ENCODE measurements at places on chromosomes 5 and 9. TPM values are rescaled to one million over a fixed set of nuclear protein-coding genes. Genes with fewer than 3 reads are reported as not detected.
A peak's percentile ranks its signal among the peaks of the same experiment; 100 is the strongest.

DNA sequence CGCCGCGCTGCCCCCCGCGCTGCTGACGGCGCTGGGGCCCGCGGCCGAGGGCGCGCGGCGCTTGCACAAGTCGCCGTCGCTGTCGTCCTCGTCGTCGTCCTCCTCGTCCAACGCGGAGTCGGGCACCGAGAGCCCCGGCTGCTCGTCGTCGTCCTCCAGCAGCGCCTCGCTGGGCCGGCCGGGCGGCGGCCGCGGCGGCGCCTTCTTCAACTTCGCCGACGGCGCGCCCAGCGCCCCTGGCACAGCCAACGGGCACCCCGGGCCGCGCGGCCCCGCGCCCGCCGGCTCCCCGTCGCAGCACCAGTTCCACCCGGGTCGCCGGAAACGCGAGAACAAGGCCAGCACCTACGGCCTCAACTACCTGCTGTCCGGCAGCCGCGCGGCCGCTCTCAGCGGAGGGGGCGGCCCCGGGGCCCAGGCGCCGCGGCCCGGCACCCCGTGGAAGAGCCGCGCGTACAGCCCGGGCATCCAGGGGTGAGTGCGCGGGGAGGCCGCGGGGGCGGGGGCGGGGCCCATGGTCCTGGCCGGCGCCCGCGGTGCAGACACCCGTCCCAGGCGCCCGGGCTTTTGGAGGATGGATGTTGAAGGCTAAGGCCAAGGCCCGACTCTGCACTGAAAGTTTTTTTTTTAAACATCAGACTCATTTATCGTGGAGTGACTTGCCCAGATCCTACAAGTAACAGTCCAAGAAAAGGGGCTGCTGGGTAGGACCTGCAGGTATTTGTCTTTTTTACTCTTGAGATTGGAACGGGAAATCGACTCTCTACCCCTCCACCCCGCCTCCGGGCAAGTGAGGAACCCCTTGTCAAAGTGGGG is 1.2 kb downstream of the TENT4A start:
- DNase-seq, result no peak

DNA sequence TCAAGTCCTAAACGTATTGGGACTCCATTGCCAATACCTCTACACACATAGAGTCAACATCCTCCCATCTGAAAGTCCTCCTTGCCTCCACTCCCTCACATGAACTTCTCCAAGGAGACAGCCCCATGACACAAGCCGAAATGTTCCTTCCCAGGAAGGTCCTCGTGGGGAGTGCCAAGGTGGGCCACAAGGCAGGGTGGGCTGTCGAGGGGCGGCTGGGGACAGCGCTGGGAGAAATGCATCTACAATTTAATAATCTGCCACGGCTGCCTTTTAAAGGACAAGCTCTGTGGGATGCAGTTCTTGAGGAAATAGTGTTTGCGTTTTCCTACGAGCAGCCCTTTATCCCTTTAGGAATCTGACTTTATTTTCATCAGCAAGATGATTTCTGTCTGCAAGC is 138.7 kb downstream of the GABBR2 start:
- no peak for DNase-seq

GRCh38 chr9:14766299-14766698 is 43.8 kb upstream of the CER1 start:
- DNase-seq, result no peak

DNA sequence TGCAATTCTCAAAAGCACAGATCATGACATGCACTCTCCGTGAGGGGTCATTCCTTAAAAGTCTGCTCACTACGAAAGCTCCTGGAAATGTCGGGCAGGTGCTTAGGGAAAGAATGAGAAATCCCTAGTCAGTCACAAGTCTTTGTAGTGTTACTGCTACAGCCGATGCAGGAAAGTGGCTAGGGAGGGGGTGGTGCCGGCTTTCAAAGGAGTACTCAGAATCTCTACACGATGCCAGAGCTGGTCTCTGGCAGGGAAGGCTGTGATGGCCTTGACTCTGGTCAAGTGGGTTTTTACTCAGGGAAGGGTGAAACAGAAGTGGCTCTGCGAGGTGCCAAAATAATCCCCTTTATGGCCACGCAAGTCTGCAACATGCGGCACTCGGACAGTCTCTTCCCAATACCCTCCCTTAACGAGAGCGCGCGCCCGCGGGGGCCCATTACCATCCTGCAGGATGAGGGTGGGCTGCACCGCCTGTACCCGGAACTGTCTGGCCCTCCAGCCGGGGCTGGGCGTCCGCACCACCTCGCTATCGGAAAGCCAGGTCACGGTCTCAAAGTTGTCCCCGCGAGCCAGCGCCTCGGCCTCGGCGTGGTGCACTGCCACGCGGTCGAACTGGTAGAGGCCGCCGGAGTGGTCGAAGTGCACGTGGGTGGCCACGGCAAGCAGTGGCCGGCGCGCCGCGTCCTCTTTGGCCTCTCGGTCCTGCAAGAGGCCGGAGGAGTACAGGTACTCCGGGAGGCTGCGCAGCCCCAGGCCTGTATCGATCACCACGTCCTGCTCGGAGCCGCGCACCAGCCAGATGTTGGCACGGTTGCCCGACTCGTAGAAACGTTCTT is 956 bp downstream of the MBLAC2 start:
- peak; percentile 19 for DNase-seq

DNA sequence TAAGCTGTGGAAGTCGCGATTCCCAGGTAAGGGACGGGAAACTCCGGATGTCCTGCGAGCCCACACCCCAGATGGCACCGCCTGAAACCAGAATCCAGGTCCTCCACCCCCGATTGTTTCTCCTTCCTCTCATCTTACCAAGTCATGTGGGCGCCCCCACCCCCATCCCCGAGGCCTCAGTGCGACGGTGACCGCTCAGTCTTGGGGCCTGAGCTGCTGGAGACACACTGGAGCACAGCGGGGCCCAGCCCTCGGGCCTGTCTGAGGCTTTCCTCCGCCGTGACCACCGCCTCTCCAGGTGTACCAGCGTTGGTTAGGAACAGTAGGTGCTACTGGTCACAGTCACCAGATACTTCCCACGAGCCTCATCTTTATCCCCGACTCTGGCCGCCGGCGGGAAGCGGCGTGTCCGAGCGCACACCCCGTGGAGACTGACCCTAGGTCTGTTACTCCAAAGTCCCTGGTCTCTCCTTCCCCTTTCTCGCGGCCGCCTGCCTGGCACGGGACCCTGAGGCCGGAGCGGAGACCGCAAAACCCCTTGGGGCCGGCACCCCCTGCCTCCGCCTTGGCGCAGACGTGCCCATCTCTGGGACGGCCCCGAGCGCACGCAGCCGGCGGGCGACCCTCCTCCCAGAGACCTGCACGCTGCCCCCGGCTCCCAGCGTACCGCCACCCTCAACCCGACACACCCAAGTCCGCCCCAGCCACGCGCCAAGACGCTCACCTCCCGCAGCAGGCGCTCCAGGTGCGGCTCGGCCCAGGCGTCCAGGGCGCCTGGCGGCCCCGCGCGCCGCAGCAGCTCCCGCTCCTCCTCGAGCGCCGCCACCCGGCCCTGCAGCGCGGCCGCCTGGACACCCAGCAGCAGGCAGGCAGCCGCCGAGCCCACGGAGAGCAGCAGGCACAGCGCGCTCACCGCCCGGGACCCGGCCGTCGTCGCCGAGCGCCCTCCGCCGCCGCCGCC is 733 bp downstream of the COL23A1 start:
- peak; percentile 23 for DNase-seq

GARIN3 gene
- total RNA-seq, result not detected

IL3 gene
- total RNA-seq, result not detected

All from fibroblast of villous mesenchyme (primary cell).